ENCODE measurements at places on chromosomes 12 and 14.

DNA sequence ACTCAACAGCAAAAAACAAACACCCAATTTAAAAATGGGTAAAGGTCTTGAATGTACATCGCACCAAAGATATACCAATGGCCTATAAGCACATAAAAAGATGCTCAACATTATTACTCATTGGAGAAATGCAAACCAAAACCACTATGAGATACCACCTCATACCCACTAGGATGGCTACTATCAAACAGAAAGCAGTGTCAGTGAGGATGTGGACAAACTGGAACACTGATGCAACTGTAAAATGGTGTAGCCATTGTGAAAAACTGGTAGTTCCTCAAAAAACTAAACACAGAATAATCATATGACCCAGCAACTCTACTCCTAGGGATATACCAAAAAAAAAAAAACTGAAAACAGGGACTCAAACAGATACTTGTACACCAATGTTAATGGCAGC is 49.3 kb downstream of the CDK17 start:
- no peak for DNase-seq

DNA sequence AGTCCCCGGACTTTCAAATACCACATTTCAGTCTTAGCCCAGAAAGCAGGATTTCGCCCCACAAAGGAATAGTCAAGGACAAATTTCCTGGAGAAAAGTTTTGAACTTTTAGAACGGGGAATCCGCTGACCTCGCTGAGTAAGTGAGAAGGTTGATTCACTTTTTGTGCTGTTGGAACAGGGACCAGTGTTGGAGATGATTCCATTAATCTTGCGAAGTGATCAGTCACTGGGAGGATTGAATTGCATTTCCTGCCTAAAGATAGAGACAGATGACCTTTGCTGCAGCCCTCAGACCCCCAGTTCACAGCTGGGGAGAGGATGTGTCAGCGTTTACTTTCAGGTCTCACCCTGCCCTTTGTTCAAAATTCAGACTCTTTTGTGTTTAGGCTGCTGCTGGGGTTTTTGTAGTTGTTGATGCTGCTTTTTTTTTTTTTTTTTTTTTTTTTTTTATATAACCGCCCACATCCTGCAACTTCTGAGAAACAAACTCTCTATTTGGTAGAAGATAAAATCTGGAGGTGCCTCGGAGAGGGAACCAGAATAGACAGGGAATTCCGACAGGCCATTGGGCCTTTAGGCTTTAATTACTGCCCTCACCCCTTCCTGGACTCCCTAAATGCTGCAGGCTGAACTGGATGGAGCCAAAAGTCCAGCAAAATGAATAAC is 9.8 kb upstream of the KDM2B start:
- DNase-seq, result peak; percentile 28

DNA sequence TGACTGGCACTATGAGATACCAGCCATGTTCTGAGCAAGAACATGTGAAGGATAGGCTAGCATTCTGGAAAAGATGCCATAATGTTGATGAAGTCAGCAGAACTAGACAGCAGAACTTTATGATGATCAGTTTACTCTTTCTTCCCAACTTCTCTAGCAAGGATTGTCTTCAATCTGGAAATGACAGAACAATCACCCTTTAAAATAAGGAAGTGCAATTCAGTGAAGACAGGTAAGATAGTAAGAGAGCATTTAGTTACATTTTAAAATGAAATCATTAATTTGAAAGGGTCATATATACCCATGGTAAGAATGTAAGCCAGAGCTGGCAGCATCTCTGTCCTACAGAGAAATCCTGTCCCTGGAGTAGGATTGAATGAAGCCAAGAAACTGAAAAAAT is 66.0 kb upstream of the C12orf71 start:
- DNase-seq, result no peak

- no peak for DNase-seq
Measured at GRCh38 chr14:95686935-95687334, 709 bp downstream of the TCL1B start.

DNA sequence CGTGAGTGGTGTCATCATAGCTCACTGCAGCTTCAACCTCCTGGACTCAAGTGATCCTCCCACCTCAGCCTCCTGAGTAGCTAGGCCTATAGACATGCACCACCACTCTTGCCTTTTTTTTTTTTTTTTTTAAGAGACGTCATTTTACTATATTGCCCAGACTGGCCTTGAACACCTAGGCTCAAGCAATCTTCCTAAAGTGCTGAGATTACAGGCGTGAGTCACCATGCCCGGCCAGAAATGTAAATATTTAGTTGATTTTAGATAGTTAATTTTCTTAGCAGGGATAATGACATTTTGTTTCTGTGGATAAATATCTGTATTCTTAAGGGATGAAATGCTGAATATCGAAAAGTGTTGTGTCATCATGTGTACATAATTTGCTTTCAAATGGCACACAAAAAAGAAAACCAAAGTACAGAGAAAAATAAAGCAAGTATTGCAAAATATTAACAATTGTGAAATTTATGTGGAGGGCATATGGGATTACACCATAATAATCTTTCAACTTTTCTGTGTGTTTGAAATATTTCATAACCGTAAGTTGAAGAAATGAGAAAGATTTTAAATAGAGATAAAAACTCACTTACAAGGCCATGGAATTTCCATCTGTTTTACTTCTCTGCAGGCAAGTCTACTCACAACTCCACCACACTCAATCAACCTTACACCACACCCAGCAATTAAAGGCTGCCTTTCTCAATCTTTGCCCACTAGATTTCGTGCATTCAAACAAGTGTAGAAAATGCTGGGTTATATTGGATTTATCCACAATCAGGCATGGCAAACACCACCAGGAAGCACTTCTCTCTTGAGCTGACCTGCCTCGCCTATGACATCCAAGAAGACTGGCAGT is 93.7 kb downstream of the SPTSSA start:
- no peak for DNase-seq

All from AG08396 (cell line).